Islet precursor cell (in vitro differentiated cells): ENCODE measurements at places on chromosomes 6 and 20.

GRCh38 chr20:11918391-11918845 lies 725 bp downstream of the BTBD3 start:
- no peak for DNase-seq

DNA sequence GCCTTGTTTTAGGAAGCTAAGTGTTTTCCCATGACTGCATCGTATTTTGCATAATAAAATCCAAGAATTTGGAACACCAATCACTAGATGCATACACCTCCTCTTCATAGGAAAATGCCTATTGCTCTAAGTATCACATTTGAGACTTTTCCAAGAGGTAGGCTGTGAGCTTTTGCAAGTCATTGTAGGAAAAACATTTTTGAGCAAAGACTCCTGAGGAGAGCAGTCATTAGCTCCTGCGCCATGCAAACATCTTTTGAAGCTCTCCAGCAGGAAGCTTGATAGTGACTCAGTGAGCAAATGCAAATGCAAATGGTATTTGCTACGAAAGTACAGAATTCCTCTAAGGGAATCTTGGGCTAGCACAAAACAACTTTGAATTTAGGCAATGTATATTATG lies 750.4 kb downstream of the QKI start:
- no peak for DNase-seq

GRCh38 chr20:18742841-18743240 lies 70.7 kb upstream of the SCP2D1 start:
- no peak for DNase-seq

DNA sequence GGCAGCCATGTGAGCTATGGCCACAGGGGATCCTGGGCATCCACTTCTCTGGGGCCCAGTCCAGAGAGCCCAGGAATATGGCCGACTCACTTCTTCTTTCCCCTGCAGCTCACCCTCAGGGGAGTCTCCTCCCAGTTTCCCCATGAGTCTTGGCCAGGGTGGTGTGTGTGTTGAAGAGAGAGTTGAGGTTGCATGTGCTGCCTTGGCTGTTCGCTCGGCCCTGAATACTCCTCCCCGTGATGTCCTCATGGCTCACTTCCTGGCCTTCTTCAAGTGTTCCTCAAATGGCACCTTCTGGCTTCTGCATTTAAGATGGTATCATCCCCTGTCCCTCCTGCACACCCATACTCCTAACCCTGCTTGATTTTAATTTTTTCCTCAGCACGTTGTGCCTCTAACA lies 3.2 kb upstream of the TREML1 start:
- no peak for DNase-seq

GRCh38 chr6:97703661-97704060 lies 420.6 kb upstream of the MMS22L start:
- DNase-seq = no peak

GRCh38 chr6:39590871-39591393 lies 134.3 kb downstream of the KIF6 start:
- DNase-seq = no peak

GRCh38 chr6:34021554-34022190 lies 124.2 kb downstream of the GRM4 start:
- no peak for DNase-seq

DNA sequence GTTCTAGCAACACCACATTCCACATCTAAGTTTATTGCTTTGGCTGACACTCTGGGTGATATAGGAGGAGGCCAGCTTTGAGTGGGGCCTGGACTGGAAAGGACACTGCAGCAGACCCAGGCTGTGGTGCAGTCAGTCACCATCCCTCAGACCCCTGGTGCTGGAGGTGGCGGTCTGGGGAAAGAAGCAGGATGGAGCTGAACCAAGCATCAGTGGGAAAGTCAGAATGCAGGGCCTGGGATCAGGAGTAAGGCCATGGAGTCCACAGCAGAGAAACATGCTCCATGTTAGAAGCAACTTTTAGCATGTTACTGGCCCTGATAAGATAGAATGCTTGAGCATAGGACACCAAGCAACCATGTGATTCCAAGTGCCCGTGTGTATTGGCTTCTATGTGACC lies 5.9 kb downstream of the HLA-A start:
- no peak for DNase-seq

DNA sequence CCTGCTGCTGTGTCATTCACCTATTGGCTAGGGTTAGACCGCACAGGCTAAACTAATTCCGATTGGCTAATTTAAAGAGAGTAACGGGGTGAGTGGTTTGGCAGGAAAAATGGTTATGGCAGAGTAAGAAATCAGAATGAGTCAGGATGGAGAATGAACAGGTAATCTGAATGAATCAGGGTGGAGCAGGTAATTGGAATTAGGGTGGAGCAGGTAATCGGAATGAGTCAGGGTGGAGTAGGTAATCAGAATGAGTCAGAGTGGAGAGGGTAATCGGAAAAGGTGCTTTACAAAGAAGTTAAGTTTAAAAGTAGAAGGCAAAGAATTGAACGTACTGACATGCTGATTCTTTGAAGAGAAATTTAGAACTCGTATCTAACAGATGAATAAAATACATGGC lies 11.7 kb downstream of the SLC35A1 start:
- no peak for DNase-seq

GRCh38 chr20:20473657-20474056 lies 105.8 kb downstream of the INSM1 start:
- no peak for DNase-seq

DNA sequence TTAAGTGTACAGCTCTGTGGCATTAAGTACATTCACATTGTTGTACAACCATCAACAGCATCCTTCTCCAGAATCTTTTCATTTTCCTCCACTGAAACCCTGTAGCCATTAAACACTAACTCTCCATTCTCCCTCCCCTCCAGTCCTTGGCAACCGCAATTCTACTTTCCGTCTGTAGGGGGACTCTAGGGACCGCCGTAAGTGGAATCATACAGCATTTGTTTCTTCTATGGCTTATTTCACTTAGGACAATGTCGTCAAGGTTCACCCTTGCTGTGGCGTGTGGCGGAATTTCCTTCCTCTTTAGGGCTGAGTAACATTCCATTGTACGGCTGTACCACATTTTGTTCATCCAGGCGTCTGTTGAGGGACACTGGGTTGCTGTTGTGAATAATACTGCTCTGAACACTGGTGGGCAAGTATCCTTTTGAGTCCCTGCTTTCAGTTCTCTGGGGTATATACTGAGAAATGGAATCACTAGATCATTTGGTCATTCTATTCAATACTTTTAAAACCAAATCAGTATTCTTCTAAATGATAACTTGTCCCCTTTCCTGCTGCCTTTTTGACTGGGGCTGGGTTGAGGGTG lies 50.7 kb downstream of the PPP1R3G start:
- peak; percentile 58 for DNase-seq

DNA sequence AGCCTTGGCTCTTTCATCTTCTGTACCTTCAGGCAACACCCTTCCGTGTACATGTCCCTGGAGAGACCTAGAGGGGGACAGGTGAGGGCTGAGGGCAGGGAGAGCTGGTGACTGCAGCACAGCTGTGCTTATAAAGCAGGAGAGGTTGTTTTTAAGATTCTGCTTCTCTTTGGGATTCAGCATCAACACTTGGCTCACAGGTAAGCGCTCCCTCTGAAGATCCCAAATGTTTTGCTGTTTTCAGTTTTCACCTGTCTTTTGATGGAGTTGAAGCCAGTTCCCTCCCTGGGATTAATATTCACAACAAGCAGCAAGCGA lies 19.4 kb upstream of the TRAF3IP2 start:
- no peak for DNase-seq

- peak; percentile 91 for DNase-seq
These were observed 884.4 kb downstream of the PHF3 start for GRCh38 chr6:64520050-64520449.

DNA sequence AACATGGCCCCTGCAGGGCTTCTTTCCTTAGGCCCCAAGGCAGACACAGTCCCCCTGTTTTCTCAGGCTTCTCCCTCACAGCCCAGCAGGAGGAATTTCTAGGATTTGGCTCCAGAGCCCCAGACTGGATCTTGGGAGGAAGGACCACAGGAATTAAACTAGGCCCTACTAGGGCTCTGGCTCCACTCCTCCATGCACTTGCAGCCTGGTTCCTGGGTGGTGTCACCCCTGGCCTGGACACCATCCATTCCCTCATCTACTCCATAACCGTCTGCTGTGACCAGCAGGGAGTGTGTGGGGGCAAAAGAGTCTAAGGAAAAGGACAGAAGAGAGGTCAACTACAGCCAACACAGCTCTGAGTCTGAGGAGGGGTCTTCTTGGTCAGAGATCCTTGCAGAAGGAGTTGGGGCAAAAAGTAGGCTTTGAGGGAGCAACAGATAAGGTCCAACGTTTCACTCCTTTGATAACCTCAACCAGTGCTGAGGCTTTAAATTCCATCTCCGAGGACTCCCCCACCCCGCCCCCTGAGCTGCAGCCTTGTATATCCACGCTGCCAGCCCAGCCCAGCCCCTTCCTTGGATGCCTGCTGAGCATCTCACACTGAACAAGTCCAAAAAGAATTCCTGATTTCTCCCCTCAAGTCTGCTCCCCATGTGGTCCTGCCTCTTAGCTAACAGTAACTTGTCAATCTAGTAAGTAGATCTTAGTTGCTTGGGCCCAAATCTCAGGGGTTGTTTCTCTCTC lies 27.9 kb upstream of the SPDEF start:
- no peak for DNase-seq

DNA sequence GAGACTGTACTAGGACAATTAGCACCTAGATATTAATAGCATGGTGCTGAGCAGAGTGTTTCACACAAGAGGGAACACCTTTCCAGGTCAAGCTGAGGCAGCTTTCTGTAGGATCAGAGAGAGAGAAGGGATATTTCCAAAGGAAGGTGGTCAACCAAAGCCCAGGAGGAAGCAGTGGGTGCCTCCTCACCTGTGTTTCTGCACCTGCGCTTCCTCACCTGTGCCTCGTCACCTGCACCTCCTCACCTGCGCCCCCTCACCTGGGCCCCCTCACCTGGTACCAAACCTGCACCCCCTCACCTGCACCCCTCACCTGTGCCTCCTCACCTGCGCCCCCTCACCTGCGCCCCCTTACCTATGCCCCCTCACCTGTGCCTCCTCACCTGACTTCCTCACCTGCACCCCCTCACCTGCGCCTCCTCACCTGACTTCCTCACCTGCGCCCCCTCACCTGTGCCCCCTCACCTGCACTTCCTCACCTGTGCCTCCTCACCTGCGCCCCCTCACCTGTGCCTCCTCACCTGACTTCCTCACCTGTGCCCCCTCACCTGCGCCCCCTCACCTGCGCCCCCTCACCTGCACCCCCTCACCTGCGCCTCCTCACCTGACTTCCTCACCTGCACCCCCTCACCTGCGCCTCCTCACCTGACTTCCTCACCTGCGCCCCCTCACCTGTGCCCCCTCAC lies 67.9 kb downstream of the TTLL2 start:
- peak; percentile 35 for DNase-seq

- no peak for DNase-seq
These were observed 23.6 kb downstream of the ENPP1 start for GRCh38 chr6:131831392-131831791.

- DNase-seq = peak; percentile 68
These were observed 365.7 kb upstream of the EPHA7 start for GRCh38 chr6:93784794-93785693.

- DNase-seq = no peak
These were observed 16.8 kb upstream of the PLCB4 start for GRCh38 chr20:9052136-9052535.

GRCh38 chr6:167735084-167735950 lies 91.4 kb upstream of the AFDN start:
- DNase-seq = peak; percentile 27

GRCh38 chr6:34412016-34412415 lies 13.9 kb downstream of the RPS10 start:
- DNase-seq = no peak

DNA sequence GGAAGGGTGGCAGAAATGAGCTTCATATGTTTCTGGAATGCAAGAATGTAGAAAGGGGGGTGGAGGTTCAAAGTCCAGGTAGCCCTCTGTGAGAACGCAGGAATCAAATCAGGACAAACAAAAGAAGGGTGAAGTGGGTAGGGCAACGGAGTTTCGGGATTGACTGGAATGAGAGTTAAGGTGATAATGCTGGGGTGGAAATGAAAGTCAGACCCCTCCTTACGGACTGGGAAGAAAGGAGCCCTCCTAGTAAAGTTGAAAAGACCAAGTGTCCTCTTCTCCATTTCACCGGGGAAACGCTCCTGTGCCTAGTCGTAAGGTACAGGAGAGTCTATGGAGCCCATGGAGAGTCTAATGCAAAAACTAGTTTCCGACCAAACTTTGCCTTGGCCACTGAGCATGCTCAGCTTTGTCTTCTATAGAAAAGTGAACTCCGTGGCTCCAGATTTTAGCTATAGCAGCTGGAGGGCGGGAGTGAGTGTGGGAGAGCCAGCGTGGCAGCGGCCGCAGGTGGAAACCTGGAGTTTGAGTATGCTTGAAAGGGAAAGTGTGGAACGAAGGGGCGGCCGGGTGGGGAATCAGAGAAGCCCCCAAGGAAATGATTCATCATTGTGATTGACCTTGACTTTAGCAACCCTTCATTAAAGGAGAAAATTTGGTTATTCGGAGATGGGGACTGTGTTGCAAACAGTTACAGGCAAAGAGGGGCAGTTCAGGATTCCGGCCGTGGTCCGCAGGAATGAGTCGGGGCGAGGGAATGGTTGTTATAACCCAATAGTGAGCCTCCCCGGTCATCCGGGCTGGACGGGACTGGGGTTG lies 1.3 kb upstream of the LRRC1 start:
- DNase-seq = peak; percentile 83

DNA sequence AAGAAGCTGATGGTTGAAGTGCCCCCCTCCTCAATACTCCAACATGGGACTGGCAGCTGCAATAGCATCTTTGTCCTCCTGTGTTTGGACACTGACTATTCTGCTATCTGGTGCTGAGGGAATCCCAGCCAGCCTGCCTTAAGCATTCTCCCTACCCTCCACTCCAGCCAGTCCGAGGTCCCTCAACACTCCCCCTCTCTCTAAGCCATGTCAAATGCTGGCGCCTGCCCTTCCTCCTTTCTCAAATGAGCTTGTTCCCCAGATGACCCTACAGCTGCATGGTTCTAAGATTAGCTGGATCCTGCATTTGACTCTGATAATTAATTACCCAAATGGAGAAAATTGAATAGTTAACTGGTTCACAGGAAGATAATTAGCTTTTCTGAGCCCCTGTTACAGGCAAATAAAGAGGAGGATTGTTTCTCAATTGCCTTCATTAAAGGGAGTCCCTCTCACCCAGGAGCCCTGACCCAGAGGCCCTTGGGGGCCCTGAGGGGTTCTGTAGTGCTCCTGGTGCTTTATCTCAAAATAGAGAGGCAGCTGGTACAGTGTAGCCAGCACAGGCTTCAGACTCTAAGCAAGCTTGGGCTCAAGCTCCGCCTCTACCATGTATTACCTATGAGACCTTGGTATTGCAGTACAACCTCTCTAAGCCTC lies 37.9 kb upstream of the CHD6 start:
- DNase-seq = no peak

GRCh38 chr20:3915691-3916090 lies 26.5 kb downstream of the PANK2 start:
- DNase-seq = no peak

- no peak for DNase-seq
These were observed 184.1 kb downstream of the MBOAT1 start for GRCh38 chr6:20028143-20028542.

DNA sequence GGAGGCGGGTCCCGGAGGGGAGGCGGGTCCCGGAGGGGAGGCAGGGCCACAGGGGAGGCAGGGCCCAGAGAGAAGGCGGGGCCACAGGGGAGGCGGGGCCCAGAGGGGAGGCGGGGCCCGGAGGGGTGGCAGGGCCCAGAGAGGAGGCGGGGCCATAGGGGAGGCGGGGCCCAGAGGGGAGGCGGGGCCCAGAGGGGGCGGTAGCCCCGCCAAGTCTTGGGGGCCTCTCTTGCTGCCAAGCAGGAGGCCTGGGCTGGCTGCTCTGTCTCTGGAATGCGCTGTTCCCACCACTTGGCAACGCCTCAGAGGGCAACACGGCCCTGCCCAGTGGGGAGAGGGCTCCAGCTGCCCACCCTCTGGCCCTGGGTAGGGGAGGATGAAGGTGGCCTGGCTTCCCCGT lies 80.5 kb downstream of the YTHDF1 start:
- no peak for DNase-seq

- DNase-seq = no peak
These were observed 125.7 kb upstream of the EDN1 start for GRCh38 chr6:12164508-12164770.
